Lower leg skin (tissue), 4 donors: ENCODE measurements at places on chromosomes 7 and 10. TPM values are rescaled to one million over a fixed set of nuclear protein-coding genes. Genes with fewer than 3 reads are reported as not detected.

The CLDN3 gene
- 22.8 TPM for total RNA-seq

The CH25H gene
- 0.45 TPM for total RNA-seq

The TRDMT1 gene
- 4.1 TPM for total RNA-seq

The NODAL gene
- not detected for total RNA-seq

The IMMP2L gene
- 13.6 TPM for total RNA-seq

The PSMG3 gene
- total RNA-seq = 38.2 TPM

The ZNF804B gene
- not detected for total RNA-seq
